Caco-2 (cell line): ENCODE measurements at places on chromosomes 4 and X.
A peak's percentile ranks its signal among the peaks of the same experiment; 100 is the strongest.

DNA sequence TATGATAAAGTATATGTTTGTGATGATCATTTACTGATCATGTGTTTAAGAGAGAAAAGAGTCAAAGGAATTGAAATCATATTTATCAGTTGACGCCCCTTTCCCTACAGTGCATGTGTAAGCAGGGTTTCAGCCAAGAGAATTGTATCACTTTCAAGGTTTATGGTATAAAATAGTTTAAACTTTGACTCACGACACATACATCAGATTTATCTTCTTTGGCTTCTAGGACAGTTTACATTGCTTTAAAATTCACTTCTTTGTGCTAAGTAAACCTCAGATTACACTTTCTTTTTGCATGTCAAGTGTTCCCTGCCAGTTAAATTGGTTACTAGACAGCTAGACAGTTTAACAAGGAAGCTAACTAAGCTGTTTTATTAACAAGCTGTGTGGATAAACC lies 86.3 kb upstream of the MYOZ2 start:
- no peak for DNase-seq

GRCh38 chr4:117495802-117496201 lies 410.4 kb upstream of the TRAM1L1 start:
- no peak for DNase-seq

DNA sequence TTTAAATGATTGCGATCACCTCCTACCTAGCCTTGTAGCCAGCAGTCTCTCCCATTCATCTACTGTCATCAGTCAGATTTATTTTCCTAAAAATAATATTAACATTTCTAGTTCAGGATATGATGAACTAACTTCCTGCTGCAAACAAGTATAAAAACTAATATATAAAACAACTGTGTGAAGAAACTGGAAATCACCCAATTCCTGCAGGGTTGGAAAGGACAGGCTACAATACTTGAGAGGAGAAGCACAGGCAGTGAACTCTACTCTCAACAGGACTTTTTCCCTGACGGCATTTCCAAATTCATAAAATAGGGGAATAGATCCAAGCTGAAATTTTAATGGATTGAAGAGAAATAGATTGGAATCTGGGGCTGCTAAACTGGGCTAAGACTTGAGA lies 14.2 kb upstream of the BBS12 start:
- no peak for DNase-seq

DNA sequence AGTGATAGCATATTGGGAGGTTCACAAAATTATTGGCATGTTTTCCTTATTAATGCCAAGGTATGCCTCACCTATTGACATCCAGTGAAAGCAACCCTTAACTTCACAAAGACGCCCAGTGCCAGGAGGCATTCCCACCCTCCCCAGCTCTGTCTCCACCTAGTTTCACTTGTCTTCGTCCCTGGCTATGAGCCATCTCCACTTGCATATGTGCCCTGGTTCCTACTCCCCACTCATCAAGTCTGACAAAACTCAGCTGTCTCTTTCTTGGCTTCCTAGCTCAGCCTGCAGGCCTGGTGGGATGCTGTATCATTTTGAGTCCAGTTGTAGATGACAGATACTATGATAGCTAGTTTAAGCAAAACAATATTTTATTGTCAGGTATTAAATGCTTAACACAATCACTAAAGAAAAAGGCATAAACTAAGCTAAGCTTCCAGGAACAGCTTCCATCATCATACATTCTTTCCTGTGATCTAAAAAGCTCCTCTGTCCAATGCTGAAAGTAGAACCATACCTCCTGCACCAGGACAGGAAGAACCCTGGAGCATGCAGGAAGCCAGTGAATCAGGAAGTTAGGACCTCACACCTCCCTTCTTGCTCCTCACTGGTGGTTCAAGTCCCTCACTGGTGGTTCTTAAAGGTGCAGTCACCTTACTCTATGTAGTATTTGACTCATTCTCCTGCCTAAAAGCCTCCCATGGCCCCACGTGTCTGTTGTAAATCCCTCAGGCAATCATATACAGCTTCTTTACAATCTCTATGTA lies 410.3 kb upstream of the RASGEF1B start:
- DNase-seq, result no peak

DNA sequence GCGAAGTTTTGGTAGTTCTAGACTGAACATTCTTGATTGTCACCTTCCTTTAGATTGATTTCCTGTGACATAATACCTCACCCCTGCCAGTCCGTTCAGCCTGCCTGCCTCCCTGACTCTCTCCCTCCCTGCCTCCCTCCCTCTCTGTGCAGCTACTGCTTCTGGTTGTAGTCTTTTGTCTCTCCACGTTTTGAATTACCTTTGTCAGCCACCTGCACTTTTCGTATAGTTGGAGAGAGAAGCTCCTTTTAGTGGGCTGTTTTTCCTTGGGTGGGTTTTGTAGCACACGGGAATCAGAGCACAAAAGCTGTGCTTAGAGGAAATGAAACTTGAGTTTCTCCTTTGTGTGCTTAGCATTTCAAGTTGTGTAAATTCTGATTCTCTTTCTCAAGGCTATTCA lies 32.6 kb upstream of the MSMO1 start:
- no peak for DNase-seq

DNA sequence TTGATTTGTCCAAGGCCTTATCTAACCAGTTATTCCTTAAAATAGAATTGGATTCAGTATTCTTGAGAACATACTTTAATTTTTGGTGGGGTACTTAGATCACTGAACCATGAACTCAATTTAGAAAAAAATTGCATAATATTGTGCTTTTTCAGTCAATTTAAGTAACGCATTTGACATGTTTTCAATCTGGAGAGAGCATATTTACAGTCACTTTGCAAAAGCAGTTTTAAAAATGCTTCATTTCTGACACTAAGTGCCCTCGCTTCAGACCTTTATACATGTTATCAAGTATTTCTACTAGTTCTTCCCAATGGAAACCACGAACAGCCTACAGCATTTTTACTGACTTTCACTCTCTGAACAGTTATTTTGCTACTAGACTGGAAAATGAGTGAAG lies 257.1 kb upstream of the NDST4 start:
- no peak for DNase-seq

- DNase-seq, result peak; percentile 76
Measured at GRCh38 chr4:5054532-5054931, 3.3 kb downstream of the STK32B start.

DNA sequence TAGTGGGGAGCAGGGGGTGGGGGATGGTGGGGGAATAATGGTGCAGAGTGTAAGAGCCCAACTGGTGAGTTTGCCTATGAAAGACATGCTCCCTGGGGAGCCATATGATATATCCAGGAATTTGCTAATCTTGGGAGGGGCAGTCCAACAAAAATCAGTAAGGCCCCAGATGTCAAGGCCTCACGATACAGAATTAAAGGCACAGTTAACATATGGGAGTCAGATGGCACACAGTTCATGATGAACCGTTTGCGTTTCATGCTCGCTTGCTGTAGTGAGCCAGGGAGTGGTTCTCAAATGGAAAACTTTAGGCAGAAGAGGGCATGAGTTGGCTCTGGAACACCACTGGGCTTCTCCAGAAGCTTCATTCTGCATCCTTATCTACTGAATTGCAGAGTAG lies 33.9 kb upstream of the VCX2 start:
- no peak for DNase-seq

DNA sequence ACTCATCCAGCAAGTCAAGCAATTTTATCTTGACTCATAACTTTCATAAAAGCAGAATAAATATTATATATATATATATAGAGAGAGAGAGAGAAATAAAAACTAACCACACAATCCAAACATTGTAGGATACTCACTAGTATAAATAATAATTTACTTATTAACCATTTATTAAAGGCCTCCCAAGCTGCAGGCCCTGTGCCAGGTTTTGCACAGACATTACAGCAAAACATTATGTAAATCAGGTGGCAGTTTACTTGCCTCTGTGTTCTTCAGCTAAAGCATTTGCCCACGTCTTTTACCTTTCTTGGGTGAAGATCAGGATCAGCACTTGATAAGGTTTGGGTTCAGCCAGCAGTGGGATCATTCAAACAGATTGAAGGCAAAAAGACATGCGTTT lies 75.6 kb downstream of the CLDN22 start:
- no peak for DNase-seq
